ENCODE measurements at places on chromosomes 2 and 18. TPM values are rescaled to one million over a fixed set of nuclear protein-coding genes. Genes with fewer than 3 reads are reported as not detected.
A peak's percentile ranks its signal among the peaks of the same experiment; 100 is the strongest.

Gene MCFD2
- polyA plus RNA-seq, result 37.4 TPM

Gene TRPM8
- 0.17 TPM for polyA plus RNA-seq

DNA sequence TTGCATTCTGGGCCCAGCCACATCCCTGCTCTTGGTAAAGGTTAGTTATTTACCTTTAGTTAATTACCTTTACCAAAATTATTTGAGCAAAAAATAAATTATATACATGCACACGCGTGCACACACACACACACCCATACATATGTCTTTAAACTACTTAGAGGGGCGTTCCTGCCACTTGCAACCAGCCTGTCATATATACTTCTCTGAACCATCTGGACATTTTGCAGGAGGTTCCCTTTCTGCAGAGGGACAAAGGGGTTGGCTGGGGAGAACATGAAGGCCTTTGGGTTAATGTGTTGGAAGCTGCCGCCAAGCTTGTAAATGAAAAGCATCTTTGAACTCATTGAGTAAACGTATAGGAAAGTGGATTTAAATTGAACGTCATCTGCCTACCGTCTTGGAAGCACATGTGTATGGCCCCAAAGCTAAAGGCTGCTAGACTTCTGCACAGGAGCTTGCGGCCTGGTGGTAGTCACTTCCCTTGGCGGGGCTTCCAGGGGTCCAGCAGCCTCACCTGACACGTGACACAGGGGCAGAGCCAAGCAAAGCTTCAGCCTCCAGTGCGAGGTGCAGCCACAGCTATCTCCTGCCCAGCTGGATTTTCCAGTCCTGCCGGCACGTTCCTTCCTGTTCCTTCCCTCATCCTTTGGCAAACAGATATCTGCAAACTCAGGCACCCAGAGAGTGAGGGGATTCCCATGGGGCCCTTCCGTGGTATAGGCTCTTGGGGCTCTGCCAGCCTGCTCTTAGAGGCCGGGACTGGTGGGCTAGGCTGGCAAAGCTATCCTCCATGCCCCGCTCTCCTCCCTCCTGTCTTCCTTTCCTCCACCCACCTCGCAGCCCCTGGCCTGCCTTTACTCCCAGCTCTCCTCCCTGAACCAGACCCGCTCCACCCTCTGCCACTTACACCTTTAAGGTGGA lies 46.1 kb downstream of the SERTAD2 start:
- DNase-seq, result no peak

DNA sequence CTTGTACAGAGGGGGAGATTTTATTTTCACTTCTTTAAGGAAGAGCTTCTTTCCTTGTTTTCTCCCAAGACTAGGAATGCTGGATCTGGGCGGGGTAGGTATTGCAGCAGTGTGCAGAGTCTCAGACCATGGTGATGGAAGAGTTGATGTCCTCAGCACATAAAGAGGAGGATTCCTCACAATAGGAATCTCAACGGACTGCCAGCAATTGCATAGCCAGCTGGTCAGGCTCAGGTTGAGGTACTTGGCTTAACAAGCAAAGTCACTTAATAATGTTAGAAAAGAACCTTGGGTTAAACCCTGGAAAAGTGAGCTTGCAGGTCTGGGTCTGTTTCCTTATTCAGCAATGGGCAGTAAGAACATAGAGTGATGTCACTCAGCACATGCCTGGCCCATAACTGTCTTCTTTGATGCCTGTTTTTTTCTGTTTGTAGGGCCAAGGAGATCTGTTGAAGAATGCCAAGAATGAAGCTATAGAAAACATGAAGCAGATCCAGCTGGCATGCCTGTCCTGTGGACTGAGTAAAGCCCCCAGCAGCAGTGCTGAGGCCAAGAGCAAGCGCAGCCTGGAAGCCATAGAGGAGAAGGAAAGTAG lies 342.1 kb downstream of the PLCL1 start:
- DNase-seq, result peak; percentile 44

GRCh38 chr18:79606621-79607331 lies 72.8 kb upstream of the CTDP1 start:
- no peak for DNase-seq

DNA sequence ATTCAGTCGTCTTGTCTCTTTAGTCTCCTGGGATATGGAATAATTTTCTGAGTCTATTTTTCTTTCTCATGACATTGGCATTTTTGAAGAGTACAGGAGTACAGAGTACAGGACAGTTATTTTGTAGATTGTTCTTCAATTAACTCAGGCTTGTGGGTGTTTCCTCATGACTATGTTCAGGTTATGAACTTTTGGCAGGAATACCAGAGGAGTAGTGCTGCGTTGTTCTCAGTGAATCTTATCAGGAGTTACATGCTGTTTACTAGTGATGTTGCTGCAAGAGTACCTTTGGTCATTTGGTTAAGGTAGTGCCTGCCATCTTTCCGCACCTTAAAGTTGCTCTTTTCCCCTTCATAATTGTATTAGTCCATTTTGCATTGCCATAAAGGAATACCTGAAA lies 41.3 kb upstream of the AGFG1 start:
- DNase-seq, result no peak

GRCh38 chr18:47750889-47751423 lies 179.5 kb downstream of the SMAD2 start:
- no peak for DNase-seq

- DNase-seq, result no peak
These were observed 38.8 kb downstream of the TMEM178A start for GRCh38 chr2:39704540-39704939.

Measured in hindlimb muscle (tissue), 1 donor.